ENCODE measurements at places on chromosomes 7 and 10. TPM values are rescaled to one million over a fixed set of nuclear protein-coding genes. Genes with fewer than 3 reads are reported as not detected.

The FOXP2 gene
- total RNA-seq: under 0.01 TPM

DNA sequence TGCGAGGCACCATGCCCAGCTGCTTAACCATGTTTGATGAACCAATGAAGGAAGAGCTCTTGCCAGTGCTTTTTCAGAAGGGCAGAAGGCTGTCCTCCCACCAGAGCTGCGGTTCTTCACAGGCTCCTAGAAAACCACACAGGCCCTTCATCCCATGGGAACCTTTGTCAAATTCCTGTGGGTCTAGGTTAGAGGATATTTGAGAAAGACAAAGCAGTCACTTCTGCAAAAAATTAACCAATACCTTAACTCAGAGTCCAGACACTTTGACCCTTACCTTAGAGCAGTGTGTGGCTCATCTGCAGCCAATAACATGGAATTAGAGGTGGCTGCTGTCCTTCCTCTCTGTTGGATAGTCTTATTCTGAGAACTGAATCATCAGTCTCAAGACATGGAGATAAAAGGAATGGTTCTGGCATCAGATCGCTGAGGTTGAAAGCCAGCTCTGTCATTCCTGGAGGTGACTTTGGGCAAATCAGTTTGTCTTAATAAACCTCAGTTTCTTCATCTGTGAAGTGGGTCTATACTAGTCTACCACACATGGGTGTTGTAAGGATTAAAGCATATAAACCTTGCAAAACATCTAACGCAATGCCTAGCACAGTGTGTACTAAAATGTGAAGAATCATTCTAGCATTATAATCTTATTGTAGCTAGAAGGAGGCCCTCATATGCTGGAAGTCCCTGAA lies 65.1 kb upstream of the PIP4K2A start:
- no peak for DNase-seq

DNA sequence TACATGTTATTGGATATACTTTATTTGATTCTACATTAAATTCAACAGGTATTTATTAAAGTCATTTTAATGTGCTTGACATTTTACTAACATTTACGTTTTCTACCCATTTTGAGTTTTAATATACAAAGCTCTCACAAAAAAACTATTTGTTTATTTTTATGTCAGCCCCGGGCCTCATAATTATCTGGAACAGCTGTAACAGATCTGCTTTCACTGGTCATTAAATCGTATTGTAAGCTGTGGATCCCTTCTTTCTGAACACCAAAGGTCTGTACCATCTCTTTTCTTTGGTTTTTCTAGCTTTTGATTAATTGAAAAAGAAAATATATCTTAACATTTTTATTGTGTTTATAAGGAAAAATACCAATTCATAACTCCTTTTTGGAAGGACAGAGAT lies 73.5 kb downstream of the SEMA3E start:
- DNase-seq: no peak

- DNase-seq: no peak
Observed at GRCh38 chr10:12639996-12640944, 290.9 kb downstream of the CAMK1D start.

DNA sequence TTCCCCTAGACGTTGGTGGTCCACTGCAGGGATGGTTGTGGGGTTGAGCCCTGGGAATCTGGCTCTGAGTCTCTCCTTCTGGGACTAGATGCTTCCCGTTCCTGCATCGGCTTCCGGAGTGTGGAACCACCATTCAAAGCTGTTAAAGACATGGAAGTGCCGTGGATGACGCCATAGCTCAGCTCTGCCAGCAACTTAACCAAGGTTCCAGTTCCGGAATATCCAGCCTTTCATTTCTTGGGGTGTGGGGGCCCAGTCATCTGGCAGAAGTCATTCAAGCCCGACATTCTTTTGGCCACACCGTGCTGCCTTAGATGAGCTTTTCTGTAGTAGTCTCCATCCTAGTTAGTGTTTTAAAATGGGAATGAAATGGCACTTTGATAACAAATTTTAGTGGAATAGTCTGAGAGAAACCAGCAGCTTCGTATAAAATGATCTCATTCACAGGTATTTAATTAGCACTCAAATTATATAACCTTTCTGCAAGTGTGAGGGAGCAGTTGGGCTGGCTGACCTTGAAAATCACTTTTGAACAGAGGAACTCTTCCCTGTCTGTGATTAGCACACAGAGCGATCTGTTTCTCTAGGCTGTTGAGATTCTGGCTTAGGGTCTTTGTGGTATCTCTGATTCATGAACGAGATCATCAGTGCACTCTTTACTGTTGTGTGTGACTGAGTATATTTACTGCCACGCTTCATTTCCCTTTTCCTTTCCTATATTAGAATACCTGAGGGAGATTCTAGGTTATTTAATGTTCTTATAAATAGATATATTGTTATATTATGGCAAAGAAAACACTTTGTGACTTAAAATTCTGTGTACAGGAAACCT lies 19.9 kb downstream of the LMTK2 start:
- DNase-seq: no peak

DNA sequence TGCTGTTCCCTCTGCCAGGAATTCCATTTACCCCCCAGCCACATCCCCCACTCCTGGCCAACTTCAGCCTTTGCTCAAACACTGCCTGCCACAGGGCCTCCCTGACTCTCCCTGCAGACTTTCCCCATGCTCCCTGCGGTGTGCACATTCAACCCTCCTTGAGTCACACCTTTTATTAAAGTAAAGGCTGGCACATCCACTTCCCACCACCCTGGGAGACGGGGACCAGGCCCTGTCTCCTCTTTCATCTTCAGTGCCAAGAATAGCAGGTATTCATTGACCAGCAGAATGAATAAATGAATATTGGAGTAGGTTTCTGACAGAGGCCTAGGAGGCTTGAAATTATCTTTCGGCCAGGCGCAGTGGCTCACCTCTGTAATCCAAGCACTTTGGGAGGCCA lies 91.4 kb downstream of the GRK5 start:
- DNase-seq: no peak

The ZNF92 gene
- 8.6 TPM for total RNA-seq

GRCh38 chr7:73606801-73607691 lies 17.3 kb downstream of the MLXIPL start:
- peak; percentile 54 for DNase-seq

- no peak for DNase-seq
Observed at GRCh38 chr10:72025832-72026231, 61.6 kb downstream of the CHST3 start.

GRCh38 chr10:7651853-7652470 lies 14.8 kb downstream of the ITIH5 start:
- DNase-seq: no peak

DNA sequence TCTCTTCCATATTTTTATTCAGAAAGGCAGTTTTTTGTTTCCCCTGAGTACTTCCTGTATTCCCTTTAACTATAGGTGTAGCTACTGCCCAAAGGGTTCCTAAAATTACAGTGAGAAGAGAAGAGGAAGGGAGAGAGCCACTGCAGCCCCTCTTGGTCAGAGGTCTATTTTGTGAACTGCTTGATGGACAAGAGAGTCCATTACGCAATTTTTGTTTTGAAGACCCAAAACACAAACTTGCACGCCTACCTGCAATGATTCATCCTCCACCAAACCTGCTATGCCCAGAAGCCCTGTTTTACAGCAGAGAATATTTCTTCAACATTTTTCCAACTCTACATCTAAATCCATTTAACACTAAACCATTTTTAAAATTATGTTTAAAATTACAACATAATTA lies 75.1 kb downstream of the PDE1C start:
- no peak for DNase-seq

The PPP1R3C gene
- not detected for total RNA-seq

The GPR15LG gene
- total RNA-seq: not detected
